ENCODE measurements at places on chromosomes 7 and 10.

DNA sequence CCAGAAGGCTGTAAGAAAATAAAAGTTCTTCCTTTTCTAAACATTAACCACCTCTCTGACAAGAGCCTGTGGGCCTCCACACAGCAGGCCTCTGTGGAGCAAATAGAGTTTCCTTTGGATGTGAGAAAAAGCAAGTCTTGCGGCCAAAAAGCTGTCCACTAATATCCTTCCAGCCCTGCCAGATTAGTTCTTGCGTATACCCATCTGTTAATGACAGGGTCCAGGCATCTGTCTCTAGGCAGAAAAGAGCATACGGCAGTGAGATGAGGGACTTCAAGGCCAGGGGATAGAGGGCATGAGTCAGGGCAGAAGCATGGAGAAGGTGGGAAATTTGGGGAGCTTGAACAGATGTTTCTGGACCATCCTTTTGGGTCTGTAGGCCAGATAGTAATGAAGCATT lies 164.9 kb downstream of the NSUN6 start:
- DNase-seq: no peak

GRCh38 chr10:63866075-63866746 lies 345.0 kb downstream of the REEP3 start:
- peak; percentile 13 for DNase-seq

DNA sequence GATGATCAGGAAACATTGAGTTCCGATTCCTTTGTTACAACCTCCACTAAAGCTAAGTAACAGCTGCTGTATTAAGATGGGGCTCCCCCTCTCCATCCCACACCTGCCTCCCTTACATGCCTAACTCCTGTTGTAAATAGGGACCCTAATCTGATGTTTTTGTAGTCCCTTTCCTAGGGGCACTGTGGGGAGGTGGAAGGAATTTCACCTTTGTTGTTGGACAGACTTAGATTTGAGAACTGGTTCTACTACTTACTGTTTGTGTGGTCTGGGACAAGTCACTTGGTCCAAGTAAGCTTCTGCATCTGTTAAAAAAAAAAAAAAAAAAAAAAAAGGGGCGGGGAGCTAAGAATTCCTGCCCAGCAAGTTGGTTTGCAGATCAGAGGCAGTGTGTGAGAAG lies 42.6 kb downstream of the KIAA1217 start:
- DNase-seq: no peak

- DNase-seq: no peak
Observed at GRCh38 chr10:106680061-106680460, 484.4 kb downstream of the SORCS1 start.

- no peak for DNase-seq
Observed at GRCh38 chr10:91590142-91590903, 42.5 kb downstream of the PPP1R3C start.

GRCh38 chr10:42878821-42879195 lies 96.2 kb downstream of the BMS1 start:
- DNase-seq: no peak

GRCh38 chr10:125868372-125868975 lies 12.6 kb downstream of the DHX32 start:
- DNase-seq: peak; percentile 13

All from NCI-H1048 (cell line).